ENCODE measurements at places on chromosomes 4 and X. TPM values are rescaled to one million over a fixed set of nuclear protein-coding genes. Genes with fewer than 3 reads are reported as not detected.

The GLUD2 gene
- total RNA-seq, result 0.29 TPM

The TLL1 gene
- total RNA-seq, result 16.6 TPM

The PAK3 gene
- 9.6 TPM for total RNA-seq

The FRG2 gene
- not detected for total RNA-seq

The DCLK2 gene
- 0.29 TPM for total RNA-seq

The ITIH6 gene
- not detected for total RNA-seq

The MAGEA12 gene
- not detected for total RNA-seq

The ASB12 gene
- 0.34 TPM for total RNA-seq

The HOPX gene
- 27.1 TPM for total RNA-seq

The CXCR3 gene
- 0.28 TPM for total RNA-seq

The CC2D2A gene
- 17.9 TPM for total RNA-seq

The CENPE gene
- total RNA-seq, result 0.64 TPM

The PCDH19 gene
- total RNA-seq, result 5.2 TPM

The SATL1 gene
- 0.48 TPM for total RNA-seq

Data from uterus (tissue), 4 donors.